ENCODE measurements at places on chromosomes 6 and 20.

DNA sequence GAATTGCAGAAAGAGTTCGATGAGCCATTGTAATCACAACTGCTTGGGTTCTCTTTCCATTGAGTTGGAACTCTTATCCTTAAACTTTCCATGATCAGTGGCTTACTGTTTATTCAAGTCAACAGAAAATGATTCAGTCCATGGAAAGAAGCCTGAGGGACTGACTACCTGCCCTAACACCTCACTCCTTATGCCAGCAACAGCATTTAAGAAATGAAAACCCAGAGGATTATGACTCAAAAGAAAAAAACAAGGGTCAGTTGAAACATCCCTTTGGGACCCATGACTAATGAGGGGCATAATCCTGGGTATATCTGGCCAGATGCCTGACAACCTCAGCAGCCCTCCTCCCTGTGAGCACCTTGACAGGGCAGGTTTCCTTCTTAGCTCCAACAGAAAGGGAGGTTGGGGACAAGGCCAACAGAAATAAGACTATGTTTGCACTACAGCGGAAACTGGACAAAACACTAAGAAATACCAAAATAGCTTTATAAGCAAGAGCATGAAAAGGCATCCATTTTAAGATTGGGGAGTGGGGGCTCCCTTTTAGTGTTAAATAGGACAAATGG lies 106.7 kb downstream of the MAP3K5 start:
- no peak for DNase-seq

GRCh38 chr6:55726144-55726543 lies 147.2 kb upstream of the HMGCLL1 start:
- no peak for DNase-seq

DNA sequence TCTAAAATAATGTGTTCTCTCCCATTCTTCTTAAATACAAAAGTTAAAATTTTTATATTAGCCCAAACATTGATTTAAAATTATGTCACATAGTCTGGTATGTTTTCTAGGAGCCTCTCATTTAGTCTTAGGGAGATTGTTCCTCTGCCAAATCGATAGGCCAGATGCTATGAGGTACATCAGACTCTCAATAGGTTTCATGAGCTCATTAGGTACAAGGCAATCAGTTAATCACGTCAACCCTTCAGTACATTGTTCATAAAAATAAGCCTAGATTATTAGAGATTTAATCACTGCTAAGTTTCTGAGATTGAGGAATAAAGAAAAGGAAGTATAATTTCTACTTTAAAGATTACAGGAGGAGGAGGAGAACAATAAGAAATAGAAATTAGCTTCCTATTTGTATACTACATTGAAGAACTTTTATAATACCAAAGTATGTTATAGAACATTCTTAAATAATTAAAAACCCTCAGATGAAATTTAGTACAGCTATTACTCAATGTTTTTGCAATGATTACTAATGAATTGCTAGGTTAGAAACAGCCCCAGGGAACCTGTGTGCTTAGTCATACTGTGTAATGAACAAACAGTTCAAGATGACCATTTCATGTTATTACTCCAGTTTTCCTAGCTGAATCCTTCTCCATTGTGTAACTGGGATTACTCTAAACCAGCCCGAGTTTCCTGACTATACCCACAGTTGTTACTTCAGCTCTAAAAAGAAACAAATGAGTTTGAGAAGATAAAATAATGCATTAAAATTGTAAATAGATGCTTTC lies 117.0 kb downstream of the BMP5 start:
- DNase-seq, result no peak

- no peak for DNase-seq
These were observed 11.8 kb upstream of the BFSP1 start for GRCh38 chr20:17542993-17543412.

- peak; percentile 83 for DNase-seq
These were observed 146.8 kb downstream of the SH3BGRL2 start for GRCh38 chr6:79777713-79778579.

GRCh38 chr20:34260208-34260942 lies 19.2 kb downstream of the ASIP start:
- no peak for DNase-seq

- DNase-seq, result peak; percentile 59
These were observed 1.1 kb downstream of the AMD1 start for GRCh38 chr6:110875548-110876169.

DNA sequence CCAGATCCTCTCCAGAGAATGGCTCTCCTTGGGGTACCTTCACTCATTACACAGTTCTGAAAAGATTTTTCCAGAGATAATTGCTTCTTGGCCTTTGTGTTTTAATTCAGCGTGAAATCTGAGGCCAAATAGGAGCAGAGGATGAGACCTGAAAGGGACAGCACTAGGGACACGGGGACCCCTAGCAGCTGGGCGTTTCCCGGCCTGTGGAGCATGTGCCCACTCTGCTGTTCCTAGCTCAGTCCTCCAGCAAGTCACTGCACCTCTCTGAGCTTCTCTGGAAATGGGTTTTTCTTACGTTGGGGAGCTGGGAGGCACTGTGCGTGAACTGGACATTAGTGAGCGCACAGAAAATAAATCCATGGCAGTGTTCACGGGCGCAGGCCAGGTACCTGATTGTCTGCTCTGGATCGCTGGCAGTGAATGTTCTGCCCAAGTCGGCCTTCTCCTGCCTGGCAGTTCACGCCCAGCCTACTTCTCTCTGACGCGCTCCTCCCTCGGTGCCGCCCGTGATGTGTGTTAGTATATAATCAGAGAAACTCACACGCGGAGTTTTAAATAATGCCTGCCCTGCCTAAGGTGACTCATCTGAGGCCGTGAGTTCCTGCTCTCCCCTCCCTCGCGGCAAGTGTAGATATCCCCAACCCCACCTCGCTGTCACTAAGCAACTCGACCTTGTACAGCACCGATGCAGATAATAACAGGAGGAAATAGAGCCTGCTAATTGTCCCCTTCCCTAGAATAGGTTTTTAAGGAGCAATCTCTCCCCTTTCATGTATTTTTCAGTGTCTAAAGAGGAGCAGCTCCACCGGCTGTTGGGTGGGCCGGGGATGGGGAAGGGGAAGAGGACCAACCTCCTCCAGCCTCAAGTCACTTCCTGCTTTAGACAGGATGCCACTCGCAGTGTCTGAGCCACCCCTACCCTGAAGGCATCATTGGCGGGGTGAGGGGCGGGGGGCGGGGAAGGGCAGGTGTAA lies 2.7 kb upstream of the TUBB2A start:
- peak; percentile 71 for DNase-seq

GRCh38 chr6:153003366-153003690 lies 819 bp upstream of the MTRF1L start:
- no peak for DNase-seq

DNA sequence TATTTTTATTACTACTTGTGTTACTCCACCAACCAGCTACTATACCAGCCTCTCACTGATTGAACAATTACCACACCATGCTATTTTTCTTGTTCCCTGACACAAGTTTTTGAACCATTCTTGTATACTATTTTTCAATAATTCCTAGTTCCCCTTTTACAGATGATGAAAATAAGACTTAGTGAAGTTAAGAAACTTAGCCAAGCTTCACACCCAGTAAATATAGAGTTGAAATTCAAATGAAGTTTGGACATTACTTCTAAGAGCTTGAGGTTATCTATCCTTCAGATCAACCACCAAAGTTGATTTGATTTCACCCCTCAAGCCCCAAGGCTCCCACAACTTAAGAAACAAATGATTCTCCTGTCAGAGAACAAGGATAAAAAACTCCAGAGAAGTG lies 13.1 kb upstream of the BCAS1 start:
- DNase-seq, result no peak
